Renal pelvis (tissue), 12 donors: ENCODE measurements at places on chromosomes 16 and 17.
A peak's percentile ranks its signal among the peaks of the same experiment; 100 is the strongest.

DNA sequence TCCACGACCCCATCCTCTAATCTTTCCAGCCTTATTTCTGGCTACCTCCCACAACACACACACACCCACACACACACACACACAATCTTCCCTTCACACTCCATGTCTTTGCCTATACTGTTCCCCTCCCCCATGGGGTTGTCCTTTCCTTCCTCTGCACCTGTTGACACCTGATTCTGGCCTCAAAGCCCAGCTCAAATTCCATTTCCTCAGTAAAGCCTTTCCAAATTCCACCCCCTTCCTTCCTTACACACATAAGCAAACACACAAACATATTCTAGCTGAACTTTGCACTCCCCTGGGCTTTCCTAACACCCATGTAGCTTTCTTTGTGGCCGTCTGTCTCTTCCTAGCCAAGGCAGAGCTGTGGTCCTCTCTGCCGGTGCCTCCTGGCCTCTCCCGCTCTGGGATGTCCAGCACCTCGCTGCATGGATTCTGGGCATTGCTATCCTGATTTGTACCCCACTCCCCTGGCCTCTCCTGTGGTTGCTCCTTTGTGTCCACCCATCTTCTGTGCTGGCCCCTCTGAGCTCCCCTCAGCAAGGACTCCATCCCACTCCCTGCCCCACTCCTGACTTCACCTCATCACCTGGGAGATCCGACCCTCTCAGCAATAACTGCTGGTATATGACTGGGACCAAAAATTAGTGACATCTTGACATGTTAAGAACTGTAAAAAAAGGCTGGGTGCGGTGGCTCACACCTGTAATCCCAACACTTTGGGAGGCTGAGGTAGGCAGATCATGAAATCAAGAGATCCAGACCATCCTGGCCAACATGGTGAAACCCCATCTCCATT lies 8.4 kb upstream of the SRCIN1 start:
- no peak for DNase-seq

- peak; percentile 82 for DNase-seq
Observed at GRCh38 chr17:20009302-20010098, at the start of gene SPECC1. TSS of gene SPECC1 (plus strand) at chr17:20009359. CDS start at chr17:20096652, 87,293 bp downstream.

GRCh38 chr17:49995055-49995738 lies at the start of gene DLX3:
TSS of gene DLX3 (minus strand) at chr17:49995224. CDS start at chr17:49994998, 226 bp downstream.
- DNase-seq = peak; percentile 82

GRCh38 chr16:10976634-10977033 lies 32.3 kb downstream of the CLEC16A start:
- peak; percentile 83 for DNase-seq

DNA sequence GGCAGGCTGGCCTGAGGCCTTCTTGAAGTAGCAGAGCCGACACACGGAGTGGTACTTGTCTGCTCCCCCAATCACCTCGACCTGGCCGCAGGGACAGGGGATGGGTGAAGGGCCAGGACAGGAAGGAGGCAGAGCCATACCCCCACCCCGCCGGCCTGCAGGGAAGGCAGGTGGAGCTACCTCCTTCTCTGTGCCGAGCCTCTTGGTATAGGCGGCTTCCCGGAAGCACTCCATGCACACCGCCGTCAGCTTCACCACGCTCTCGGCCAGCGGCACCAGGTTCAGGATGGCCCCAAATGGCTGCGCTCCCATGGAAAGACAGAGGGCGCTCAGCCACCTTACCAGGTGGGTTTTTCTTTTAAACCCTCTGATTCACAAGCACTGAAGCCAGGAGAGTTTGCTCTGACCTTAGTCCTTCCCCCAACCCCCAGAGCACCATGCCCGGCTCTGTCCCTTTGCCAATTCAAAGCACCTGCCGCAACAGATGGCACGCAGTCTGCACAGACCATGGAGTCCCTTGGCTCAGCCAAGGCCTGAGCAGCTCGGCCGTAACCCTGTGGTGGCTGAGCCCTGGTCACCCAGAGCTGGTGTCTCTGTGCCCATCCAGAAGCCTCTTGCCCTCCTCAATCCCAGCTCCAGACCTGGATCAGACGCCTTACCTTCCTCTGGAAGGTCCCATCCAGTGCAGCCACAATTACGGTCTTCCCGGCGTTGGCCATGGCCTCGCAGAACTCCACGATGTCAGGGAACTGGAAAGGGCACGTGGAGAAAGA lies 6.7 kb downstream of the SYNGR2 start:
- DNase-seq = no peak

- no peak for DNase-seq
Observed at GRCh38 chr17:41421116-41421515, 3.3 kb downstream of the KRT37 start.

DNA sequence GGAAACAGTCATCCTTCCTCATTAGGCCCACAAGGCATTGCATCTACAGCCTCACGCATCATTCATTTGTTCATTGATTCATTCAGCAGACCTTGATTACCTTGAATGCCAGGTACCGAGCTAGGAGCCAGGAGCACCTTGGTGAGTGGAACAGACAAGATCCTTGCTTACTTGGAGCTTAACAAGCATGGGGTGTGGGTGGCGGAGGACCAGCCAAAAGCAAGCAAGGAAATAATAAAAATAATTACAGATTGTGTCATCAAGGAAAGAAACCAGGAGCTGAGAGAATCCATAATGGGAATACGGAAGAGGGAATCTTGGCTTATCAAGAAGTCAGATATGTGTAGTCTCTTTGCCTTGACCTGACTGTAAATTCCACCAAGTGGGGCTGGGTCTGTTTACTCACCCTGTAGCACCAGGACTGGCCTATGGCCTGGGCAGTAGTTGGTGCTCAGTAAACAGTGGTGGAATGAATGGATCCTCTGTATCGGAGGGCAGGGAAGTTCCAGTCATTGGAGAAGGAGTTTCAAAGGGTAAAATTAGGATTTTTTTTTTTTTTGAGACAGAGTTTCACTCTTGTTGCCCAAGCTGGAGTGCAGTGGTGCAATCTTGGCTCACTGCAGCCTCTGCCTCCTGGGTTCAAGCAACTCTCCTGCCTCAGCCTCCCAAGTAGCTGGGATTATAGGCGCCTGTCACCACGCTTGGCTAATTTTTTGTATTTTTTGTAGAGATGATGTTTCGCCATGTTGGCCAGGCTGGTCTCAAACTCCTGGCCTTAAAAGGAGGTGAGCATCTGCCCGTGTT lies 157.7 kb downstream of the MSI2 start:
- no peak for DNase-seq

GRCh38 chr16:63361032-63361624 lies 1324.9 kb upstream of the CDH8 start:
- DNase-seq = peak; percentile 52

DNA sequence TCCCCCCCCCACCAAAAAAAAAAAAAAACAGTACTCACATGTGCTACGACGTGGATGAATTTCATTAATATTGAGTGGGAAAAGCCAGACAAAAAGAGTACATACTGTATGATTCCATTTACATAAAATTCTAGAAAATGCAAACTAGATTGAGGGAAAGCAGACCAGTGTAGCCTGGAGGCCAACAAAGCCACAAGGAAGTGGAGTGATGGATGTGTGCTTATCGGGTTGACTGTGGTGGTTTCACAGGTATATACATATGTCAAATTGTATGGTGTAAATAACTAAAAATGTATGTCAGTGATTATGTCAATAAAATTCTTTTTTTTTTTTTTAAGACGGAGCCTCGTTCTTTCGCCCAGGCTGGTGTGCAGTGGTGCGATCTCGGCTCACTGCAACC lies 1.9 kb upstream of the PLD6 start:
- DNase-seq = no peak

- DNase-seq = no peak
Observed at GRCh38 chr17:80805032-80805751, 186.4 kb upstream of the CHMP6 start.

GRCh38 chr16:8963010-8963820 lies 491 bp downstream of the USP7 start:
- no peak for DNase-seq

GRCh38 chr16:35506898-35507194 lies 2047.4 kb downstream of the TP53TG3F start:
- no peak for DNase-seq

DNA sequence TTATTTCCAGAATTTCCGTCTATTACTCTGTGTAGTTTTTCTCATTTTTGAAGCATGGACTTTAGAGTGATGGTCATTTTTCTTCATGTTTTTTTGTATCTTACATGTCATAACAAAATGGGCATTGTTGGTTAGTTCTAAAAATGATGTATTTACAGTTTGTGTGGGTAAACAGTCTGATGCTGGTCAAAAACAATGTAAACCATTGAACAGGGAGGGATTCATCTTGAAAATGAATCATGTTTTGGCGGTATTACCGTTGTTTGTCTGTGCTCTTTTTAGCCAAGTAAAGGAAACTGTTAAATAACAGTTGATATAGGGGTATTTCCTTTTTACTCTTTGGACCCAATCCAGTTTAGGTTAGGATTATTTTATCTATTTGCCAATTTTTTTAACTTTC lies 315.8 kb downstream of the BCAS3 start:
- DNase-seq = no peak

- DNase-seq = no peak
Observed at GRCh38 chr17:82879241-82879640, 39.4 kb upstream of the ZNF750 start.

- no peak for DNase-seq
Observed at GRCh38 chr16:4700380-4700996, 7.1 kb downstream of the NUDT16L1 start.

GRCh38 chr17:78697554-78698343 lies 84.3 kb downstream of the CYTH1 start:
- no peak for DNase-seq

DNA sequence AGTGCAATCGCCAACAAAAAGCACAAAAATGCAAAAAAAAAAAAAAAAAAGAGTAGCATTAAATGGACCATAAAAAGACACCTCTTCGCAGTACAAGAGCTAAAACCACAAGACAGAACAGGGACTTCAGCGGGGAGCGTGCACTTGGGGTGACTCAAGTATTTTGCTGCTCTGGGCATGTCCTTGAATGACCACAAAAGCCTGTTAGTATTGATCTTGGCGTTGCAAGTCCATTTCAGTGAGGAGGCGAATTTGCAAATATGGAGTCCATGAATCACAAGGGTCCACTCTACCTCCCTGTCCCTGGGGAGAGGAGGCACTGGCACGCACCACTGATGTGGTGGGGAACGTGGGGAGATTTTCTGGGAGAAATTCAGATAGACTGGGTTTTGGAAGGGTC lies 78.9 kb downstream of the CNGB1 start:
- DNase-seq = no peak

DNA sequence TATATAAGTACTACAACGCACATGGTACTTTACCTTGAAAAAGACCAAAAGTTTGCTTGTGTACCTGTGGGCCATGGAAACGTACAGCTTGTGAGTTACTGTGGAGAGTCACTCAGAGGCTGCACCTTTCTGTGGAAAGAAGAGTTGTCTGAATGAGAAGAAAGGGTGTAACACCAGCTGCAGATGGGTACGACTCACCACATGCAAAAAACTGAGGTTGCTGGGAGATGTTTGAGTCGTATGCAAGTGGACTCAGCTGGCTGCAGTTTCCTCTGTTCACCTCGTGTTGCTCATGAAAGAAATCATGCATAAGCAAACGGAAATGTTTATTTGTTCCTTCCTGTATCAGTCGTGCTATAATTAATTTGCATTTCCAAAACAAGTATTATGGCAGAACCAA lies 22.4 kb upstream of the DYNLRB2 start:
- no peak for DNase-seq

GRCh38 chr16:19804538-19805323 lies 79.9 kb downstream of the GPRC5B start:
- peak; percentile 41 for DNase-seq

- DNase-seq = no peak
Observed at GRCh38 chr17:40310882-40311391, 2.0 kb downstream of the RARA start.

- DNase-seq = no peak
Observed at GRCh38 chr16:53752560-53752959, 48.6 kb downstream of the FTO start.

DNA sequence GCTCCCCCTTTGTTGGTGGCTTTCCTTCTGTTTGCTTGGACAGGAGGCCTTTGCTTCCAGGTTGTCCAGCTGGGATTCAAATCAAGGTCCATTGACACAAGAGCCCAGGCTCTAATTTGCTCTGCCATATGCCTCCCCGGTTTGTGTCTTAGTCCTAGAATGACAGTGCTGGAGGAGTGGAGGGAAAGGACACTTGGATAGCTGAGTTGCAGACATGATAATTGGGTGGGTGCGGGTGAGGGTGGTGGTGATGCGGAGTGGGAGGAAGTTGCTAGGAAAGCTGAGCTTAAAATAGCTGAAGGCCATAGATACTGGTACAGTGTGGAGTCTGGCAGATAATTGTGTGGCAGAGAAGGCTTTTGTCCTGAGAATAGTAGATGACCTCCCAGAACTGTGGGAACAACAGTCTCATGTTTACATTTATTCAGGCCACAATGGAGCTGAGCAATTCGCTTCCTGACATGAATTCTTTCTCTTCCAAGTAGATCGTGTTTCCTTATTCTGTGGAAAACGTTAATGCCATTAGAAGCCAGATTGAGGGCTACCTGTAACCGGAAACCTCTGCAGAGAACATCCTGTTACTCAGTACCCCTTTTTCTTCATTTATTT lies 23.8 kb downstream of the SEC14L1 start:
- DNase-seq = no peak

DNA sequence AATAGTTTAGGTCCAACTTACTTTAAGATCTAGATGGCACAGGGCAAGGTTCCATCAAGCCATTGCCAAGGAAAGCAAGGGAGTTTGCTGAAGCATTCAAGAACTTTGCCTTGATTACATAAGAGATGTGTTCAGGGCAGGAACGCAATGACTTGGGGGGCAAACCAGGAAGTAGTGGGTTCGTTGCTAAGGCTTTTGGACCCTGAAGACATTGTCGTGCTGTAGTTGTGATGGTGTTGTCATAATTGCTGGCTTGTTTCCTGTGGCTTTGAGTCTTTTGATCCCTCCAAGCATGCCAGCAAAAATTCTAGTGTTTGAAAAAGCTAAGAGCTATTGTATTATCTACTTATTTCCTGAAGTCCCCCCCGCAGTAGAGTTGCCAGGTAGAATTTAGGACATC lies 70.7 kb upstream of the HNF1B start:
- DNase-seq = no peak

DNA sequence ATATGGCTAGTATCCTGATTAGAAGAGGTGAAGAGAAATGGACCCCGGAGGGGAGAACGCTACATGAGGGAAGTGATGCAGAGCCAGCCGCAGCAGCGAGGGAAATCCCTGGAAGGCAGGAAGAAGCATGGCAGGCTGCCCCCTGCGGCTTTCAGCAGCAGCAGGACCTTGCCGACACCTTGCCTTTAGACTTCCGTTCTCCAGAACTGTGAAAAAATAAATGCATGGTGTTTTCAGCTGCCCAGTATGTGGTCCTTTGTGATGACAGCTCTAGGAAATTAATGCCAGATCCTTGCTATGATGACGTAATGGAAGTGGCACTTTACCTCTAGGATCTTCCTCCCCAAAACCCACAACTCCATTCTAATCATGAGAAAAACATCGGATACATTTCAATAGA lies 9.7 kb upstream of the ZFP1 start:
- DNase-seq = no peak

GRCh38 chr17:8326511-8327302 lies 12.9 kb upstream of the ODF4 start:
- no peak for DNase-seq

GRCh38 chr16:57590654-57591085 lies 37.8 kb upstream of the ADGRG1 start:
- DNase-seq = no peak
